ENCODE measurements at places on chromosomes 5 and 9.

DNA sequence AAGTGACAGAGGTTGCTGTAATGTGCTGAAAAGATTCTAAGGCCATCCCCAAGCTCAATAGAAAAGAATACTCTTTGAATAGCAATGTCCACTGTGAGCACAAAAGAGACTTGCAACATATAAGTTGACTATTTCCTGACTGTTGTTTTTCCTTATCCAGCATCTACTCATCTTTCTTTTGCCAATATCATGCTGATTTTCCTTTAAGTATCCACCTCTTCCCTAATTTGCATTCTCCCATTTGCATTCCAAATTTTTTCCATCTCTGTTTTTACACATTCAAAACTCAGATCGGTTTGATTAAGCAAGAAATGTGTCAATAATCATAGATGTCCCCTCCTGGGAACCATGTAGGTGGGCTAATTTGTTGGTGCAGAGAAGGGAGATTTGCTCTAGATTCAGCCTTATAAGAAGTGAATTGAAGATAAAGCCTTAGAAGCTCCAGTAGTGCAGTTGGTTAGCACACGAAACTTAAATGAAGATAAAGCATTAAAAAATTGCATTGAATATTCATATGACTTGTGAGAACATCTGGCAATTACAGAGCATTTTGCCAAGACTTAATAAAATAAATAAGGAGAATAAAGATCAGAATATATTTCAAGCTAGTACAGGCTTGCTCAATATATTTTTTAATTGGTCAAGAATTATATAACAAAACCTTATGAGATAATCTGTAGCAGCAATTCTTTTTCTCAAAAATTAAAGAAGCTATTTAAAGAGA, 267.6 kb downstream of the TMEM167A start:
- no peak for DNase-seq

- DNase-seq: no peak
Measured at GRCh38 chr9:82606492-82607382, 456.2 kb downstream of the RASEF start.

- no peak for DNase-seq
Measured at GRCh38 chr9:120252248-120252647, 327.7 kb downstream of the CDK5RAP2 start.

DNA sequence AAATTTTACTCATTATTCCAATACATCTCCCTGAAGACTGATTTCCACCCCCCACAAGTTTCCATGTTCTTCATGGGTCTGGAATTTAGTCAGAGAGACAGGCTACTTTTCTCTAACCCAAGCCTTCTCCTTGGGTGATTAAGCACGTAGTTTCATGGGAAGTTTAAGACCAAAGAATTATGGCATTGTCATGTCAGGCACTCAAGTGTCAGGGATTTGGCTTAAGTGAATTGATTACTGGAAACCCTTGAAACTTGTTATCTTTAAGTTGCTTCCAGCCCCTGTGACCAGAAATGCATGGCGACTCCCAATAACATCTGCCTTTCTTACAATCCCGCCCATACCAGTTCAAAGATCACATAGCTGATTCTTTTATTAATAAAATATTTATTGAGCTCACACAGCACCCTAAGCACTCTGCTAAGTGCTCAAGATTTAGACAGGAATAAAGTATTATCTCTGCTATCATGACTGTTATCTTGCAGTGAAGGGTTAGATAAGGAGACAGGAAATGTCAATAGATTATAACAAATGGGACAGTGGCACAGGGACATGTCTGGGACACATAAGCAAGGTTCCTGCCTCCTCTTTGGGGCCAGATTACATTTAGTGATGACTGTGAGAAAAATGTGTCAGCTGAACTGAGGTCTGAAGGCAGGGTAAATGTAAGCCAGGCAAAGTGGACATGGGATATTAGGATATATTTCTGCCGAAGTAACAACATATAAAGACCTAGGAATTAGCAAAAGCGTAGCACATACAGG, 241.2 kb upstream of the TNC start:
- no peak for DNase-seq

DNA sequence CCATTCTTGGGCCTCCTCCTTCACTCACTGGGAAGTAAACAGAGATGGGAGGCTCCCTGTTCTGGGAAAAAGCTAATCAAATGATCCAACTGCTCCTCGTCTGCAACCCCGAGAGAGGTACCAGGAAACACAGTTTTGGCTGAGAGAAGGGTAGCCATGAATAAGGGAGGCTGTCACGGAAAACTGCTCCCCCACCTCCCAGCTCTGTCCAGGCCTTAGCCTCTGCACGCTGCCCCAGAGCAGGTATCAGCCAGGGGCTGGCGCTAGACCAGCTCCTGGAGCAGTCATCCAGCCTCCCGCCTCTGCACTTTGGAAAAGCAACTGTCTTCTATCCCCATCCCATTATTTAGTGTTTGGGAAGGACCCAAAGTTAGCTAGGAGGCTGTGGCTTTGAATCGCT, 266.1 kb downstream of the NDUFS4 start:
- no peak for DNase-seq

- no peak for DNase-seq
Measured at GRCh38 chr5:125295405-125295872, 549.0 kb upstream of the ZNF608 start.

GRCh38 chr9:115114546-115114945, 3.4 kb downstream of the TNC start:
- DNase-seq: no peak

- DNase-seq: peak; percentile 53
Measured at GRCh38 chr5:150585781-150586341, 54.6 kb upstream of the SYNPO start.

GRCh38 chr9:98242426-98242825, 13.0 kb downstream of the TBC1D2 start:
- DNase-seq: no peak

GRCh38 chr9:98193336-98193944, 1.0 kb upstream of the CORO2A start:
- no peak for DNase-seq

DNA sequence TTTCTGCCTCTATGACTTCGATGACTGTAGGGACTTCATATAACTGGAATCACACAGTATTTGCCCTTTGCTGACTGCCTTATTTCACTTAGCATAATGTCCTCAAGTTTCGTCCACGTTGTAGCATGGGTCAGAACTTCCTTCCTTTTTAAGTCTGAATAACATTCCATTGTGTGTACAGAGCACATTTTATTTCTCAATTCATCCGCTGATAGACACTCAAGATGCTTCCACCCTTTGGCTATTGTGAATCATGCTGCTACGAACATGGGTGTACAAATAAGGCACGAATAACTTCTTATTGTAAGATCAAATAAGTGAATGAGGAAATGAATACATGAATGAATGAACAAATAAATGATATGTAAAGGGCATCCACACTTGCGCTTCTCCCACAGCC, 13.0 kb downstream of the BARX1 start:
- DNase-seq: no peak

DNA sequence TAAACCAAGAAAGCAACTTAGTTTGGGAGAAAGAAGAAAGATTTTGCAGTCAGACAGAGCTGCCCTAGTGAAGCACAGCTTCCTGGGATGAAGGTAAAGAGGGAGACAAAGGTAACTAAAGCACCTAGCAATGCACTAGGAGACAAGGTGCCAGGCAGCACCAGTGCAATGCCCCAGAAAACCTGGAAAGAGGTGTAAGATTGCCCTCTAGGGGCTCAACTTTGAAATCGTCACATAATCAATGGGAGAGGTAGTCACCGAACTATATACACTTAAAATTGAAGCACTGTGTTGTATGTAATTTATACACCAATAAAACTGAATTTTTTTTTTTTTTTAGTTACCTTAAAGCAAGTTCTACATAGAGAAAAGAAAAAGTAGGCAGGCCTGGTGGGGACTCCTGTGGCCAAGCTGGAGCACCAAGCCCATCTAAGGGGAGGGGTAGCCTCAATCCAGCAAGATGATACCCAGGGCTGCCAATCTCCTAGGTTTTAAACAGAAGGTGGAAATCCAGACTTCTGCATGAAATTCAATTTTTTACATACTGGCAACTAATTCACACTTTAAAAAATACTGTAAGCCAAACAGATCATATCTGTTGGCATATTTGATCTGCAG, 48.2 kb downstream of the CDK5RAP2 start:
- DNase-seq: no peak

DNA sequence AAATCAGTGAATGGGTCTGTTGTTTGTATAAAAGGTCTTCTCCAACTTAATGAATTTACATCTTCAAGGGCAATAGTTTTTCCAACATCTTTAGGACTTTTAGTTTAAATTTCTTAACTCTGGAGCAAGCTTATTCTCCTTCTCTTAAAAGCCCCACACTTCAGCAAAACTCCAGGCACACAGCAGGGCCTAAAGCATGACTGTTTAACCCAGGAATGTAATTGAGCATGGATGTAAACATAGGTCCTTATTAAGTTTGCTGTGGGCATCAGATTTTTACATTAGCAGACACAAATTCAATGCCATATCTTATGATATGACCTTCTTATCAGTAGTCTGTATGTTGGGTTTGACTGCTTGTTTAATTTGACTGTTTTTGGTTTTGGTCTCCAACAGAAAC, 78.9 kb downstream of the ABCA1 start:
- no peak for DNase-seq

- DNase-seq: no peak
Measured at GRCh38 chr5:6574111-6574510, 58.7 kb downstream of the NSUN2 start.

DNA sequence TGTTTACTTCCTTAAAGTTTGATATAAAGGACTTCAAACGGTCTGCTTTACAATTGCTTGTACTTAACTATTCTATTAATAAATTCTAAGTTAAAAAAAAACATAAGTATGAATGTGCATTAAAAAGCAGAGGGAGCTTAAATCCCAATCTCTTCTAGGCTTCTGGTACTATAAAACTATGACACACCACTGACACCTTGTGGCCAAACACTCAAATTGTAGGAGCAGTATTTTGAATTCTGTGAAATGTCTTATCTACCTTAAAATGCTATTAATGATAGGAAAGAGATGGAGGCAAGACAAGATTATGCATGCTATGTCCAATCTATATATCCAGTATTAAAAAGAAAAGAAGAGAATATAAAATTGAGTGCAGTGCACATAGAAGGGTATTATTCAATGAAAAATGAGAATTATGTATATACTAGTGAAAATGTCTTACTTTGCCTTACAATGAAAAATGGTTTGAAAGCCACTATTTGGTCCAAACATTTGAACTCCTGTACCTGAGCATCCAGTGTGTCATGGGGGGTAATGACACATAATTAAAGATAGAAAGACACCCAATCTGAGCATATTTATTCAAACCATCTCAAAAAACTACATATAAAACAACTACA, 87.6 kb downstream of the ERP44 start:
- DNase-seq: no peak

DNA sequence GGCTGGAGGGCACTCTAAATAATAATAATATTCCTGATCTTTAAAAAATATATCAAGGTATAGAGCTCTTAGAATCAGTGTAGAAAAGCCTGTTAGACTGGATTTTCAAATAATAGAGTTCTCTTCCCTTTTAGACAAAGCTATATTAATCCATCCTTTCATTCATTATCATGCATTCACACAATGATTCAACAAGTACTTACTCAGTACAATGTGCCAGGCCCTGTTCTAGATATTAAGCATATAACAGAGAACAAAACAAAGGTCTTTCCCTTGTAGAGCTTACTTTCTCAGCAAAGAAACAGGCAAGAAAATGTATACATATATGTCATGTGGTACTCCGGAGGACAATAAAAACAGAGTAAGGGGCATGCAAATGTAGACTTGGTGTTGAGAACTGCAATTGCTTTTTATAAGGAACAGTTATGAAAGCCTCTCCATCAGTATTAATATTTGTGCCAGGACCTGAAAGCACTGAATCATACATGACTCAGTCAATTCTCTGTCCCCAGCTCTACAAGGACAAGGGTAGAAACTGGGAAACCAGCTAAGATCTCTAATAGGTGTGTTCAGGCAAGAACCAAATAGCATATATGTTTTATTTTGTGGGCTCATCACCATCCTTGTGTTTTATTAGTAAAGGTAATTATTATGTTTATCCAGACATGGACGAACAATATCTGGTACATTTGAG, 72.2 kb downstream of the PIP5K1B start:
- no peak for DNase-seq

GRCh38 chr9:108972626-108973209, 38.5 kb downstream of the ABITRAM start:
- DNase-seq: no peak

DNA sequence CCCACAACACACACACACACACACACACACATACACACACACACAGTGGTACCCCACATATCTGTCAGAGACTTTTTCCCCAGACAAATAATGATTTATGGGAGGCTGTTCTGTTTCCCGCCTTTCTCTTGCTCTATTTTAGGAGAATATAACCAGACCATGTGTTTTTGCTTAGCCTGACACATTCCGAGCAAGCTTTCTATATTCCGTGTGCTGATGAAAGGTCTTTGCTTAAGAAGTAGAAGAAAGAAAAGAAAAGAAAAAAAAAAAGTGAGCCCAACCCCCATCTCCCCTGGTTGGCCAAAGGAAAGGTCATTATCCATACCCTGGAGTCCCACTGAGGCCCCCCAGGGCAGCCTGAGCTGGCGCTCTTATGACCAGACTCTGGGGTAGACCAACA, 338.6 kb downstream of the SLIT3 start:
- DNase-seq: no peak

- no peak for DNase-seq
Measured at GRCh38 chr5:89342106-89342876, 459.3 kb upstream of the MEF2C start.

GRCh38 chr9:123814496-123814895, 115.4 kb downstream of the DENND1A start:
- no peak for DNase-seq

DNA sequence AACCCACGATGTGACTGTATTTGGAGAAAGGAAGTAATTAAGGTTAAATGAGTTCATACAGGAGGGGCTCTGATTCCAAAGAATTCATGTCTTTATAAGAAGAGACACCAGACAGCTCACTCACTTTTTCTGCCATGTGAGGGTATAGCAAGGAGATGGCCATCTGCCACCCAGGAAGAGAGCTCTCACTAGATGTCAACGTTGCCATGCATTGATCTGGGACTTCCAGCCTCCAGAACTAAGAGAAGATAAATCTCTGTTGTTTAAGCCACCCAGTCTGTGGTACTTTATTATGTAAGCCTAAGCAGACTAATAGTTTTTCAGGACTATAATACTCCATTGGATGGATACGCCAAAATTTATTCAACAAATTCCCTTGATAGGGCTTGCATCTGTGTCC, 89.8 kb upstream of the RAD23B start:
- DNase-seq: no peak

- DNase-seq: no peak
Measured at GRCh38 chr9:71985297-71985911, 74.0 kb downstream of the C9orf85 start.

GRCh38 chr9:4857163-4857810, 64.5 kb downstream of the RCL1 start:
- DNase-seq: no peak

GRCh38 chr5:80082731-80083100, 47.6 kb downstream of the THBS4 start:
- DNase-seq: no peak

Measured in RWPE2 (cell line).